ENCODE measurements at places on chromosomes 1 and 21.

- no peak for DNase-seq
Measured at GRCh38 chr1:112256411-112256810, 139.6 kb upstream of the CTTNBP2NL start.

DNA sequence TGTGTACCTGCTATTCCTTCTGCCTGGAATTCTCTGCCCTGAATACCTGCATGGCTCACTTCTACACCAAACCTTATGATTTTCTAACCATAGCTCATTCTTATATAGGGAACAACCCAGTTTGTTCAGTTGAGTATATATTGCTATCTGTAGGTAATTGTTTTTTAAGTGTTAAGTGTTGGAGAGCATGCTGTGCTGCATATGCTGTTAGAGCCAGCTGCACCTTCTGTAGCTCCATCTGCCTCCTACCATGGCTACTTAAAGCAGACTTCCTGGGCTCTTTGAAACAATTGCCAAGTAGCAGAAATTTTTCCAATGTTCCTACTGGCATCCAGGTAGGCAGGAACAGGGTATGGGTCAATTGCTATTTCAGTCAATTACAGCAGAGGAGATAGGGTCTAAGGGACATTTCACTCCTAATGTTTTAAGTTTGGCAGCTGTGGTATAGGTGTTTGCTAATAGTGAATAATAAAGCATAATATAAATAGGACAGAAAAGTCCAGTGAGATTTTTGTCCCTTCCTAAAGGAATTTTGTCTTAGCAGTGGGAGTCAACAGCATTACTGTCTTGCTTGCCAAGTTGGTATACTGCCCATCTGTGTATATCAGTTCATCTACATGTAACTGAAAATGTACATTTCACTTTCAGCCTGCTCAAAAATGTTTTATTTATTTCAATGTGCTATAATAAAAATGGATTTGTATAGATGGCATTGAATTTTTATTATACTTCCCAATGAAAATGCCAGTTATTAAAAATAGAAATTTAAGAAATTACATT, 34.0 kb upstream of the C1orf115 start:
- DNase-seq: no peak

DNA sequence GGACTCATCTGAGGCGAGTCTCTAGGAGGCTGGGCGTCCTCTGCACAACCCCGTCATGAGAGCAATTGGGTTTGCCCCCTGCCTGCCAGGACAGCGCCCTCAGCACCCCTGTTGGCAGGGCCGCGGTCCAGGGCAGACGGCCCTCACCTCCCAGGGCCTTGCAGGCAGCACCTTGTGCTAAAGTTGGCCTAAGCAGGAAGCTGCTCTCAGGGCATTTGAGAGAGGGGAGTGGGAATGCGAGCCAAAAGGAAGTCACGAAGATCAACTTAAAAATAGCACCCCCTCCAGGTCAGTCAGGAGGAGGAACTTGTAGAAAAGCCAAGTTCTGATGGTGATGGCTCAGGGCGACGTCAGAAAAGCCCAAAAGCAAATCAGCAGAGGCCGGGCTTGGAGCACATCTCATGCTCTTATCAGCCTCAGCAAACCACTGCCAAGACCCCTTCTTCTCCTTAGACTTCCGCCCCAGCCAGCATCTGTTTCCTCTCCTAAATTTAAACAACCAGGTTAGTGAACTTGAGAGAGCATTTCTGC, 12.6 kb upstream of the ADORA3 start:
- no peak for DNase-seq

GRCh38 chr1:116504308-116505156, 66.3 kb downstream of the CD58 start:
- DNase-seq: peak; percentile 65

GRCh38 chr1:185672719-185673360, 61.4 kb upstream of the HMCN1 start:
- no peak for DNase-seq

- no peak for DNase-seq
Measured at GRCh38 chr1:151984313-151984956, 9.2 kb downstream of the S100A10 start.

DNA sequence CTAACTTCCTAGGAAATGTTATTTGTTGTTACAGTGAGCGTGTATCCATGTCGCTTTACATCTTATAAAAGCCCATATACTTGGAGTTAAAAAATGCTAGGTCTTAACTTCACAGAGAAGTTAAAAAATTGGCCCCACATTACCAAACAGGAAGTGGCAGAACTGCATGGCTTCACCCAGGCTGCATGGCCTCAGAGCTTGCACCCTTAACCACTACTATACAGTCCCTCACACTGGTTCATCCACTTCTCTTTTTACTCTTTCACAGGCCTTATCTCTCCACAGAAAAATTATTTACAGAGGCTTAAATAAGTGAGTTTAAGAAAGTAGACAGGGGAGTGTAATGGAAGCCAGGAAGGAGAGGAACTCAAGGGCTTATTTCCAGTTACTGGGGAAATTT, 402.5 kb downstream of the HHAT start:
- DNase-seq: no peak

DNA sequence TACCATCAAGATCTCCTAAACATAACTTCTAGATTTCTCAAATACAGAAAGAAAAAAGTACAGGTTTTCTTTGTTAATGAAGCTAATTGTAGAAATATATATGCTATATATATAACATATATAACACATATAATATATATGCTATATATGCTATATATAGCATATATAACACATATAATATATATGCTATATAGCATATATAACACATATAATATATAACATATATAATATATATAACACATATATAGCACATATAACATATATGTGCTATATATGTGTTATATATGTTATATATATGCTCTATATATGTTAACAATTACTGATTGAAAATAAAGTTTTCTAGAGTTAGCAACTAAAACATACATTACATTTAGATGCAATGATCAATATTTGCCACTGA, 34.8 kb downstream of the RGS21 start:
- no peak for DNase-seq

- no peak for DNase-seq
Measured at GRCh38 chr21:27315373-27315772, 348.5 kb upstream of the ADAMTS5 start.

- DNase-seq: no peak
Measured at GRCh38 chr1:93629101-93630059, 52.3 kb downstream of the BCAR3 start.

GRCh38 chr1:234770924-234771540, 161.1 kb upstream of the IRF2BP2 start:
- DNase-seq: no peak

GRCh38 chr1:115710859-115711624, 57.5 kb downstream of the CASQ2 start:
- no peak for DNase-seq

DNA sequence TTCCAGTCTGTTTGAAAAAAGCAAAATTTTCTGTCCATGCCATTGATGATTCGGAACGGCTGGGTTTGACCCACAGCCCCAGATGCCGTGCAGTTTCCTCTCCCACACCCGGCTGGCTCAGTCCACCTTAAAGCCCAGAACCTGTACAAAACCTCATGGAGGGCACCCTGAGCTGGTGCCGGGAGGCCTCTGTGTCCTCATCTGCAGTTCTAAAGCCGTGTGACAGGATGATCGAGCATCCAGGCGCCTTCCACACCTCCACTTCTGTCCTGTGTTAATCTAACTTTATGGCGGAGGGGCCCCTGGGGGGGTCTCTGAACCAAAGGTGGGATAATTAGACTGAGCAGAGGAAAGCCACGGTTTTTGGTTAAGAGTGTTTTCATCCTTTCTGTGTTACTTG, 49.6 kb downstream of the SLC37A1 start:
- no peak for DNase-seq

GRCh38 chr21:35020436-35020835, 28.7 kb downstream of the RUNX1 start:
- no peak for DNase-seq

GRCh38 chr1:218339267-218339831, 5.8 kb upstream of the TGFB2 start:
- DNase-seq: no peak

DNA sequence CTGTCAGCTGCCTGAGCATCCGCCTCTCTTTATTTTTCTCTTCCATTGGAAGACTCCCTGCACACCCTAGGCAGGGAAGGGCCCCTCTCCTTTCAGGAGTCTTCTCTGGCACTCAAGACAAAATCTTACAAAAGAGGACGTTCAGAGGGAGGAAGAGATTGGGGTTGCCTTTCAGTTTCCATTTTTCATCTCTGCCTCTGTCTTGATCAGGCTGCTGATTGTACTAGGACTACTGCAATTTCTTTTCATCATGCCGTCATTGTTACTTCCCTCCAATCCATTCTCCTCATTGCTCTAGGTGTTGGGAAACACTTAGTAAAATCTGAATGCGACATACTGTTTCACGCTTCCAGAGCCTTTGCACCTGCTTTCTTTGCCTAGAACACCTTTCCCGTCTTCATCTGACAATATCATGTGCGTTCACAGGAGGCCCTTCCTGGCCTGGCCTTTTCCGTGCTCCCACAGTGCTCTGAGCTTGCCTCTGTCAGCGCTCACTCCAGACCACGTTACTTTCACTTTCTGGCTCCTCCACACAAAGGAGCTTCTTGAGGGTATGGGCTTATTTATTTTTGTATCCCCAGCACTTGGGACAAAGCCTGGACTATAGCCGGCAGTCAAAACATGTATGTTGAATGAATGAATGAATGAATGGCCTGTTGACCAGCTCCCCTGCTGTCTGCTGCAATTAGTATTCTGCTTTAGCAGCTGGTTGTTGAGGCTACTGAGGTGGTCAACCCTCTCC, 10.9 kb downstream of the LRRC71 start:
- DNase-seq: no peak

DNA sequence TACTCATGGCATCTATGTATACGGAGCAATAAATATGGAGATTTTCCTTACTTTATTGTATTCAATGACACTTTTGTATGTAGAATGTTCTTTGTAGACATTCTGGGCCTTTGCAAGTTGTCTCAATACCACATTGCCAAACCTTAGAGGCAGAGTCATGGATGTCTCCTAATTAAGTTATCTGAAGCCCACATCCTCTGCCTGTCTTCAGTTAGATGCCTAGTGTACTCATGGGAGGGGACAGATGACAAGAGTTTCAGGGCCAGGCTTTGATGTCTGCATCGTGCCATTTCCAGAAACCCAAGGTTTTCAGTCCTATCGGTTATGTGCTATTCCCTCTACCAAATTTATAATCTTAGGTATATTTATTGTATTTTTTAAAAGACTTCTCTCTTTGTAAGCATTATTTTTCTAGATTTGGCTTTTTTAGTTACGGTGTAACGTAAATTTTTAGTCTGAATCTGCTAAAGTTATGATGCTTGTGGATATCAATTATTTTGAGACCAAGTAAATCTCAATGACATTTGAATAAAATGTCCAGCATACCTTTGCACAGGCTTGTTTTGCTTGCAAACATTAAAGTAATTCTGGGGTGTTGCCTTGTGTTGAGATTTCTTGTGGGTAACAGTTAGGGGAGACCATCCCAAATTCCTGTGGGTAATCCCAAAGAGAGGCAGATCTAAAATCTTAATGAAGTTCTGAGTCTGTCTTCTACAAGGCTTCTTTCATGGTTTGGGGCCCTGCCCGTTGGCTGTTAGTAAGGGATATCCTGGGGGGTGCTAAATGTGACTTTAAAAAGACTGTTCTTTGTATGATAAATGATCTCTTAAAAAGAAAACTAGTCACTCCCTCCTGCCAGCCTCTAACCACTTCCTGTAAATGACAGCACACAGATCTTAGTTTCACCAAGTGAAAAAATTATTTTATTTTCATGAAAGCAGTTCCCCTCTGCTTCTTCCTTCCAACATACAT, 8.0 kb upstream of the MACF1 start:
- DNase-seq: peak; percentile 34

DNA sequence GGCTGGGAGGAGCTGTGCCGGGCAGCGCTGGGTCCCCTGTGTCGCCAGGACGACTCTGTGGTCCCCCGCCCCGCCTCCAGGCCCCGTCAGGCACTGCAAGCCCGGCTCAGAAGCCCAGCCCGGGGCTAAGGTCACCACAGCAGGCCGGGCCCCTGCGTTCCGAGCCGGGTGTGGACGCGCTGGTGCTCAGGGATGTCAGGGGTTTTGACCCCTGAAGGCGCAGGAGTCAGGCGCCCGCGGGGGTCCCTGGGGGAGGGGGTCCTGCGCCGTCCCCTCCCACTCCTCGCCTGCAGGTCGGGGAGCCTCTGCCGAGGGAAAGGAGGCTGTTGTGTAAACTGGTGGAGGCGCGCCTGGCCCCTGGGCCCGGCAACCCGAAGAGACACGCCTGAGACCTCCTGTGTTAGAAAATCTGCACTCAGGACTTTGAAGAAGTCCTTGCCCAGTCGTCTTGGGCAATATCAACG, 23.7 kb upstream of the TMEM54 start:
- no peak for DNase-seq

DNA sequence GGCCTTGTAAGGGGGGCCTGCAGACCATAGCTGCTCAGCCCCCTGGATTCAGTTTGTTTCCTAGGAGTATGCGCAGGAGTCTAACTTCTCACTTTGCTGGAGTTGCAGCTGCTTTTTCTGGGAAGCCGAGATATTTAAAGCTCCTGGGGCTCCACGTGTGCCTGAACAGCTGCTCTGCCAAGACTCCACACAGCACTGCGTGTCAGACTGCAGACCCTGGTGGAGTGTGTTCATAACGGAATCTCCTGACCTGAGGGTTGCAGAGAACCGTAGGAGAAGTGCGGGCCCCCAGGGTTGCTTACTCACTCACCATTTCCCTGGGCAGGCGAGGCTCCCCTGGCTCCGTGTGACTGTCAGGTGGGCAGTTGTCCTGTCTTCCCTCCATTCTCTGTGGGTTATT, 474.3 kb upstream of the TMPRSS15 start:
- DNase-seq: no peak

DNA sequence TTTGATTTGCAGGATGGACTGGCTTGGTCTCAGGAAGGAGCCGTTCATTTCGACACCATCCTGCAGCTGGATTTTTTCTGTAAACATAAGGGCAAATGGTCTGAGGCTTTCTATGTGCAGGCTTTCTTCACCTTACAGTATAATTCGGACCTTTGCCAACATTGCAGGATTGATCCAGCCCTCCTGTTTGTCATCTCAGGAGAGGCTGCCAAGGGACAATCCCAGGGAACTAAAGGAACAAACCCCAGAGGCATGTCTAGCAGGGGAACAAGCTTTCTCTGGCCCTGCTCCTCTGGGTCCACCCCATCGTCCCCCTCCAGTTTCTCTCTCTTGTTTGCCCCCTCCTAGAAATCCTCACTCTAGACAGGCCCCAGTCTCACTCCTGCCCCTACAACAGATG, 24.8 kb upstream of the GBP6 start:
- no peak for DNase-seq

- no peak for DNase-seq
Measured at GRCh38 chr1:11682799-11683198, 1.9 kb upstream of the MAD2L2 start.

GRCh38 chr1:74811436-74812179, 78.7 kb downstream of the TYW3 start:
- no peak for DNase-seq
